Thyroid gland (tissue), 4 donors: ENCODE measurements at places on chromosomes 3 and 15. TPM values are rescaled to one million over a fixed set of nuclear protein-coding genes. Genes with fewer than 3 reads are reported as not detected.

The CDHR4 gene
- total RNA-seq: not detected

- no peak overlapping the region for H3K4me3 ChIP-seq
- peaks cover 9% of the 10 kb centered on the region for H3K4me1 ChIP-seq
- H3K27ac ChIP-seq: no peak overlapping the region
Measured at GRCh38 chr3:138186221-138186620, 880 bp upstream of the ARMC8 start.

GRCh38 chr3:14687360-14687759, 12.4 kb downstream of the C3orf20 start:
- H3K36me3 ChIP-seq: no peaks in the 10 kb centered on the region
- no peak overlapping the region for H3K4me3 ChIP-seq
- H3K27ac ChIP-seq: no peak overlapping the region

DNA sequence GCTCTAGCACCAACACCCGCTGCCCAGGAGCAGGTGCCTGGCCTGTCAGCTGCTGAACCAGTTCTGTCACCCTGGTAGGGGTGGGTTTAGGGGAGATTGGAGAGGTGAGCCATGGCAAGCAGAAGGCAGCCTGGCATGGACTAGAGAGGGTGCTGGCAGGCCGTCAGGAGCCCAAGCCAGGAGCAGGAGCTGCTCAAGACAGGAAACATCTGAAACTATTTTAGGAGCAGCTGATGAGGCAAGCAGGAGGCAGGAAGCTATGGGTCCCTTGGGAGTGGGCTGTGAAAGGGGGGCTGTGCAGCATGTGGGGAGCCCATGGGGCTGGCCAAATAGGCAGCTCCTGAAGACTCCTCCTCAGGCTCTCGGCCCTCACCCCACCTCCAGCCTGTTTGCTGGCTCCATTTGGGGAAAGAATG, 2.3 kb downstream of the INKA1 start:
- H3K4me1 ChIP-seq: peaks cover 37% of the 10 kb centered on the region
- H3K27ac ChIP-seq: peak overlapping the region; percentile 94
- peaks cover 13% of the 10 kb centered on the region for H3K36me3 ChIP-seq
- no peaks in the 10 kb centered on the region for H3K27me3 ChIP-seq
- DNase-seq: peak; percentile 98
- no peak overlapping the region for H3K4me3 ChIP-seq

DNA sequence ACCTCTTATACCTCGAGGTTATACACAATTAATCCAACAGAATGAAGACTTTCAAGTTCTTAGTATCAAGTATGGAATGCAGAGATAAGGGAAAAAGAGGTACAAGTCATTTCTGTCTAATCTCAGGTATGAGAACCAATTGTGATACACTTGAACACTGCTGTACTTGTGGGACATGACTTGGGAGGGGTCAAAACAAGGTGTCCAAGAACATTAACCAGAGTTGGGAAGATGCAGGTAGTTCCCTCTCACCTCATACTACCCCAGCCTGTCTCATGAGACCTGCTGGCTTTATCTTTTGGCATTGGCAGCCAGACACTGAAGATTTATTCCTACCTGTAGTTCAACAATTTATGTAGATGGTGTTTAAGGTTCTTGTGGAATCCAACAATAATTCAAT, 209.7 kb downstream of the NR1D2 start:
- no peaks in the 10 kb centered on the region for H3K4me1 ChIP-seq
- no peaks in the 10 kb centered on the region for H3K36me3 ChIP-seq
